ENCODE measurements at places on chromosomes 13 and 19. TPM values are rescaled to one million over a fixed set of nuclear protein-coding genes. Genes with fewer than 3 reads are reported as not detected.

DNA sequence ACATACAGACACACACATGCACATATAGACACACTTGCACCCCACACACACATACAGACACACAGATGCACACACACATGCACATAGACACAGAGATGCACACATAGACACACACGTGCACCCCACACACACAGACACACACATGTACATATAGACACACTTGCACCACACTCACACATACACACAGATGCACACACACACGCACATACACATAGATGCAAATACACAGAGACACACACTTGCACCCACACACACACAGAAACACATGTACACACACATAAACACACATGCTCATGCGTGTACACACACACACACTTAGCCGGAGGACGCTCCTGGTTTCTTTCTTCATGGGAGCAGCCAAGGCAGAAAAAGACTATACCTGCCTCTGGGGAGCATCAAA lies 10.0 kb downstream of the COL4A2 start:
- DNase-seq, result no peak

DNA sequence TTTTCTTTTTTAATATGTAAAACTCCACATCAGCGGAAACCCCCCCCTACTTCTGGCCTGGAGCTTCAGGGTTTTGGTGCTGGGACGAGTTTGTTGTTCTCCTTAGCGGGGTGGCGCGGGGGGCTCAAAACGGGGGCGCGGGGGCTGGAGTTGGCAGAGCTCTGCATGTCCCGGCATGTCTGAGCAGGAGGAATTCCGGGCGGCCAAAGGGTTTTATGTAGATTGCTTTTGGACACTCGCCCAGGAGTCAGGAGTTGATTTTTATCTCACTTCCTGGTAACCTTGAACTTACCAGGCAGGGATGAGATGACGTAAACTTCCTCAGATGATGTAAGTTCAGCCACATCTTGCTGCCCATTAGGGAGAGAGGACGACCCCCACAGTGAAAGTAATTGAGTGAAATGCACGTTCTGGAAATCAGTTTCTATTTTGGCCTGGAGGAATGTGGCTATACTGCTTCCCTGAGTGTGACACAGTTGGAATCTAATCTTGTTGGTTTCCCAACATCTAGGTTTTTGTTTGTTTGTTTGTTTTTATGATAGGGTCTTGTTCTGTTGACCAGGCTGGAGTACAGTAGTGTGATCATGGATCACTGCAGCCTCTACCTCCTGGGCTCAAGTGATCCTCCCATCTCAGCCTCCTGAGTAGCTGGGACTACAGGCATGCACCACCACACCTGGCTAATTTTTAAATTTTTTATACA lies 21.0 kb upstream of the GDF15 start:
- peak; percentile 97 for DNase-seq

- no peak for DNase-seq
These were observed 98.8 kb downstream of the OLFM4 start for GRCh38 chr13:53127373-53127772.

DNA sequence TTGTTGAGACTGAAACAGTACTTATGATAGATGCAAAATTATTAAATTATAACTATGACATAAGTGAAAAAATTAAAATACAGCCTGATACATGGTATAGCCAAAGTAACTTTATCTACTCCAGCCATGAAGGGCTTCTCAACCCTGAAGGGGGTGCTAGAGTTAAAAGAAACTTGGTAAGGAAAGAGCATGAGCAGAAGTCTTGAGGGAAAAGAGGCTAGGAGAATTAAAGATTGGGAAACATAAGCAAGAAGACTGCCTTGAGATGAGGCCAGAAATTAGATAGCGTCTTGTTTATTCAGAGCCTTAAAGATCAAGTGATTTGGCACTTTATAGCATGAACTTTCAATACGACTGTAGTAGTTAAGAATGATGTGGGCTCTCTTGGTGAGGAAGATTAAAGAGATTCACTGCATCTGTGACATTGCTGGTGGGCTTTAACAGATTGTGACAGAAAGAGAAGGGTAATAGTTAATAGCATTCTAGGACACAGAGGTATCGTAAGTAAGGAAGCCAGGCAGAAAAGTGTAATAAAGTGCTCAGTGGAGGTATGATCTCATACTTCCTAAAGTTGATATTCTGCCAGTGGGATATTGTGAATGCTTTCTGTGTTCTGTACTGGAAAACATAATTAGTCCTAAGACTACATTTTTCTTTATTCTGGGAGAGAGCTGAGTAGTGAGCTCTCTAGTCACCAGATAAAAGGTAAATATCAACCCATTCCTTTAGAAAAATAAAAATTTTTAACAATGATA lies 385.4 kb upstream of the PRR20A start:
- no peak for DNase-seq

DNA sequence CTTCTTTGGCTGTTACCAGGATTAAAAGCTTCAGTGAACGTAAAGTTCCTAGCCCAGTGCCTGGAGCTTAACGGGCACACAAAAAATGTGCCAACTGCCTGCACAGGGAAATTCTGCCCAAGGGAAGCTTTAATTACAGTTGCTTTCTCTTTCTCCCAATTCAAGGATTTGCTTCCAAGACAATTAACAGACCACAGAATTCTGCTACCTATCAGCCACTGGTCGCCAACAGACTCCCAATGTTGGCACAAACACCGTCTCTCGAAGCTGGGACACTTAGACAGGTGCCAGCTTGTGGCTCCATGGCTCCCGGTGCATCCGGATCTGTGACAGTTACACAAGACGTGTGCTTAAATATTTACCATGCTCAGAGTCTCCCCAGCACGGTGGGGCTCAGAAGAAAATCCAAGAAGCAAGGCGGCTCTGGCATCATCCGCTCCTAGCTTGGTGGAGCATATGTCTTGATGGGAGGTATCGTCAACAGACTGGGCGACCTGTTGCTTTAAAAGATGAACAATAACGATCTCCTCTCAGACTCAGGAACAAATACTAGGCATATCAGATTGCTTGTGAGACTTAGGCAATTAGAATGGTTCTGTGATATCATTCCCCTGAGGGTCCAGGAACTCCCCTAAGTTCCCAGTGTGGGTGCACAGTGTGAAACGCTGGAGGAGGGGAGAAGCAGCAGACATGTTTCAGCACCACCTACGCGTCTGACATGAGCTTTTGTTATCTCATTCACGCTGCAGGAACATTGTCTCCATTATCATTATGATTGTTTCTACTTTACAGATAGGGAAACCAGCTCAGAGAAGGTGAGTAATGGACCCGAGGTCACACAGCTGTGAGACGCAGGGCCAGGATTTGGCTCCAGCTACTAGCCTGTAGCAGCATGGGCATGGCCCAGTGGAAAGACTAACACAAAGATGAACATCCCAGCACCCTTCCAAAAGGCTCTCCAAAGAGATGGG lies 61.6 kb downstream of the ALOX5AP start:
- no peak for DNase-seq

GRCh38 chr19:42325896-42326771 lies 699 bp downstream of the MEGF8 start:
- no peak for DNase-seq

DNA sequence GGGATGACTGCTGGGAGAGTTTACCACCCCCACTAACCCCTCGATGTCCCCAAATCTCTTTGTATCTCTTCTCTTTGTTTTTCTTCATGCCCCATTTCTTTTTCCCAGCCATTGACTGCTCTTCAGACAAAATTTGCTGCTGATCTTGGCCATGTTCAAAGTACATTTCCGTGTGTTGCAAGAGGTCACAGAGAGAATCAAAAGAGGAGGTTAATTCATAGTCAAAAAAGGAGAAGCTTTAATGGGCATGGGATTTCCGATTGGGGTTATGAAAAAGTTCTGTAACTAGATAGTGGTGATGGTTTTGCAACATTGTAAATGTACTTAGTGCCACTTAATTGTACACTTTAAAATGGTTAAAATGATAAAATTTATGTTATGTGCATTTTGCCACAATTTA lies 121.1 kb downstream of the FLT1 start:
- DNase-seq, result no peak

GRCh38 chr13:30968846-30969245 lies 36.4 kb downstream of the TEX26 start:
- DNase-seq, result no peak

DNA sequence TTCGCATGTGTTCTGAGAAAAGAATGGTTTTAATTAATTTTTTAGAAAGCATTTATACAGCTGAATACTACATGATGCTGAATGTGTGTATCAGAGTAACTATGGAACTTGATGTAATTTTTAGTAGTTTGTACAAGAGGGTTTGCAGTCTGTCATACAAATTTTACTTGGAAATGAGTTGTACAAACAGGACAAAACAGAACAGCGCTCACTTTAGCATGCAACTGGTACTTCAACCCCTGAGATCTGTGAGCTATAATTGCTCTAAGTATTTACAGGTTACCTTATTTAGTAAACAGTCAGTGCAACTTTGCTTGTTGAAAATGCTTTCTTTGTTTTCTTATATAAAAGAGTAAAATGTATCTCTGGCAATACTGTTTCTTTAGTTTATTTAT lies 706 bp downstream of the TNFRSF19 start:
- DNase-seq, result peak; percentile 51

DNA sequence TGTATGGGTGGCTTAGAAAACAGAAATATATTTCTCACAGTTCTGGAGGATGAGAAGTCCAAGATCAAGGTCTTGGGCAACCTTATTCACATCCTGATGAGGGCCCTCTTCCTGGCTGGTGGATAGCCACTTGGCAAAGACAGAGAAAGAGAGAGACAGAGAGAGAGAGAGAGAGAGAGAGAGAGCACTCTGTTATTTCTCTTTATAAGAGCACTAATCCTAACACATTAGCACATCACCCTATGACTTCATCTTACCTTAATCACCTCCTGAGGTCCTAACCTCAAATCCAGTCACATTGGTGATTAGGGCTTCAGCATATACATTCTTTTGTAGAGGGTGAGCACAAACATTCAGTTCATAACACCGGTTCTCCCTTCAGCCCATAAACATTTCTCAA lies 430.3 kb downstream of the EFNB2 start:
- DNase-seq, result no peak

DNA sequence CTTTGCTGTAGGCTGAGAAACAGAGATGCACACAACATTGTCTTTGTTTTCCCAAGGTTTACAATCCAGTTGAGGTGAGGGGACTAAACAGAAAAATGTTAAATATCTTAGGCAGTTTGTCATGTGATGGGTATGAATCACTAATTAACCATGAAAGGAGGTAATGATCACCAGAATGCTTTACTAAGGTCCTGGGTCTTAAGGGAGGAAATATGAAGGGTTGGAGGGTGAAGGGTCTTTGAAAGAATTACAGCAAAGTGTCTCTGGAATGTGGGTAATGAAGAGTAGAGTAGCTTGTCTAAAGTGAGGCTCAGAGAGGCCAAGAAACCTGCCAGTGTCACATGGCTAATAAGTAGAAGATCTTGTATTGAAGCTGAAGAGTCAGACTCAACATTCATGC lies 19.0 kb downstream of the BIVM start:
- DNase-seq, result no peak

DNA sequence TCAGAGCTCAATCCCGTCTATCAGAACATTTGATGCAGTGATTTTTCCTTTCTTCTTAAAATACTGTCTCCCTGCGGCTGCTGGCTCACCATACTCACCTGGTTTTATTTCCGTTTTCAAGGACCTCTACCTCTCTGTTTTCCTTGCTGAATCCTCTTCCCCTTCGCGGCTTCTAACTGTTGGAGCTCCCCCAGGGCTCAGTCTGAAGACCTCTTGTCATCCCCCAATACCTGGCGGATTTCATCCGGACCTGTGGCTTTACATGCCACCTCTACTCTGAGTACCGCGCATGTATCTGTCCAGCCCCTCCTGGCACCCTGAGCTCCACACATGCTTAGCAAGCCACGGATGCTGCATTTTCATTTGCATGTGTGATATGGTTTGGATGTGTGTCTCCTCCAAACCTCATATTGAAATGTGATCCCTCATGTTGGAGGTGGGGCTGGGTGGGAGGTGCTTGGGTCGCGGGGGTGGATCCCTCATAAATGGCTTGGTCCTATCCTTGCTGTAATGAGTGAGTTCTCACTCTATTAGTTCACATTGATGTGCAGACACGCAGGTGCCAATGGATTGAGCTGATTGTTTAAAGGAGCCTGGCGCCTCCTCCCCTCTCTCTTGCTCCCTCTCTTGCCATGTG lies 106.2 kb upstream of the LSM14A start:
- no peak for DNase-seq

- no peak for DNase-seq
These were observed 604.5 kb downstream of the FGF9 start for GRCh38 chr13:22275393-22275792.

DNA sequence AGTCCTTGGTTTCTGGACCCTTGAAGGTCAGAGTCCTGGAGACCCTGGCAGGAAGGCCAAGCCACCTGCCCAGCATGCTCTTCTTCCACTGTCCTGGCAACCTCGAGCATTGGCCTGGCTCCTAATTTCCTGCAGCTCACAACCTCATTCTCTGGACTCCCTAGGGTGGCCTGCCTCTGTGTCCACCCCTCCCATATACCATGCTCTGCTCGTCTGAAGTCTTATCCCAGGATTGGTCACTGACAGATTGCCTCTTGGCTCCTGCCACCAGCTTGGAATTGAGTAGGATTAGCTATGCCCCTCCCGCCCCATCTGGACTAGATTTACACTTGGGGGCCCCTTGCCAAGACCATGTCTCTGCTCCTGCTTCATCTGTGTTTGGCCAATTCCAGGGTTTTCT lies 17.1 kb upstream of the WASF3 start:
- no peak for DNase-seq

DNA sequence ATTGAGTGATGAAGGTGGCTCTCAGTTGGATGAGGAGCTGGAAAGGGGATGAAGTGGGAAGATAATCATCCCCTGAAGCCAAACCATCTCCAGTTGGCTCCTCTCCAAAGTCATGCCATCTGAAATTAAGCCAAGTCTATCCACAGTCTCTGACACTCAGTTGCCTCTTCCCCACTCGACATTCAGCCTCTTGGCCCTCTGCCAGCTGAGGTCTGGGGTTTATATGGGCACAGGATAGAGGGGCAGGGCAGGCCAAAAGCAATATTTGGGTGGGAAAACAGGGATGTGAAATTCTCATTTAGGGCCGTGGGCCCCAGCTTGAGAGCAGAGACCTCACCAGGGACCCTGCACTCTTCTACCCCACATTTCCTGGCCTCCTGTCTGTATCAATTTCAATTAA lies 85.9 kb downstream of the SLITRK1 start:
- DNase-seq, result no peak

GRCh38 chr13:78595495-78596398 lies 7.6 kb downstream of the POU4F1 start:
- peak; percentile 12 for DNase-seq

GRCh38 chr19:405121-405965 lies 3.6 kb downstream of the C2CD4C start:
- no peak for DNase-seq

DNA sequence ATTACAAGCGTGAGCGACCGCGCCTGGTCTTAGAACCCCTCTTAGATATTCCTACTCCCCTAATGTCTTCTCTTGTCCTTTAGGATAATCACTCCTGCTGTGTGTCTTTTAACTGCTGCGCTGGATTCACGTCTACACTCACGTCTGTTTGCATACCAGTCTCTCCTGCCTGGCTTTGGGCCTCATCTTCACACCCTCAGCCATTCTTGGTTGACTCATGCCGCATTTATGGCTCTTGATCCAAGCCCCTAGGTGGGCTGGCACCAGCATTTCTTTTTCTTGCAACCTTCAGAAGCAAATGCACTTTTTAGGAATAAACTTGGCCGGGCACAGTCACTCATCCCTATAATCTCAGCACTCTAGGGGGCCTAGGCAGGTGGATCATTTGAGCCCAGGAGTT lies 22.7 kb downstream of the MYO9B start:
- DNase-seq, result no peak

NLRP5 gene
- not detected for total RNA-seq

ZNF490 gene
- 5.2 TPM for total RNA-seq

MADCAM1 gene
- total RNA-seq, result 0.21 TPM

ZNF180 gene
- total RNA-seq, result 13.4 TPM

SOX21 gene
- total RNA-seq, result not detected

ZNF536 gene
- total RNA-seq, result not detected

SBK2 gene
- 0.24 TPM for total RNA-seq

All from HepG2 (cell line).